ENCODE measurements at places on chromosomes 6 and 20.
A peak's percentile ranks its signal among the peaks of the same experiment; 100 is the strongest.

DNA sequence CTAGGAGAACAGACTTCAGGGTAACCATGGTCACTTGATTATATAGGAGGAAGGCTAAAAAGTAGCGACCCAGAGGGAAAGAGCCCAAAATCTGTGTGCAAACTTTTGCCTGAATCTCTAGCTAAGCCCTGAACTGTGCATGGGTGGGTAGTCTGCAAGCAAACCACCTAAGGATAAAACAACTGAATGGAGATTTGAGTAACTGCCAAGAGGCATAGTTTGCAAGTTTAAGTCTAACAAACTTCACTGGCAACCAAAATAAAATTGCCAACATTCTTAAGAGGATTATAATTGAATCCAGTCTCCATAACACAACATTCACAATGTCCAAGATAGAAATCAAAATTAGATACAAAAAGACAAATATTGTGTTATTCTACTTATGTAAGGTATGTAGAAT lies 192.0 kb upstream of the PLN start:
- DNase-seq: no peak

- DNase-seq: peak; percentile 14
These were observed 141.1 kb downstream of the PDSS2 start for GRCh38 chr6:107318100-107318736.

- DNase-seq: no peak
These were observed 114.3 kb downstream of the GJA1 start for GRCh38 chr6:121549736-121550135.

- no peak for DNase-seq
These were observed 30.5 kb downstream of the NEDD9 start for GRCh38 chr6:11201772-11202512.

- DNase-seq: no peak
These were observed 42.1 kb downstream of the GFRA4 start for GRCh38 chr20:3621111-3621510.

DNA sequence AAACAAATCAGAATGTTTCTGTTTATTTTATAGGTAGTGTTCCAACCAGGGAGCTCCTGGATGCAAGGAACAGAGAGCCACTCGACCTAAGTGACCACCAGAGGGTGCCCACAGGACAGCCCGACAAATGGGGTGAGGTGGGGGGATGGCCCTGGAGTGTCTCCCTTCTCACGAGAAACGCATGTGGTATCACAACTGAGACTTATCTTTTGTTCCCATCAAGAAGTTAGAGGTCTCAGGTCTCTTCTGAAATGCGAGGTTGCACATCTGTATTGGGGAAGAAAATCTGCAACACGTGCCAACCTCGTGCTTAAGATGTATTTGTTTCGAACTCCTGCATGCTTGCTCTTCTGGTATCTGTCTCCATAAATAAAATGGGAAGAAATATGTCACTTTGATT lies 104.0 kb downstream of the ISM1 start:
- DNase-seq: no peak

- DNase-seq: no peak
These were observed 201.0 kb upstream of the CEP162 start for GRCh38 chr6:84428300-84428907.

- DNase-seq: no peak
These were observed 113.2 kb upstream of the TENT5A start for GRCh38 chr6:81865712-81866111.

GRCh38 chr6:100662264-100662663 lies 197.5 kb upstream of the SIM1 start:
- DNase-seq: no peak

- no peak for DNase-seq
These were observed 84.0 kb upstream of the ZNF217 start for GRCh38 chr20:53677447-53678314.

GRCh38 chr6:151004383-151005024 lies 139.0 kb downstream of the MTHFD1L start:
- no peak for DNase-seq

- DNase-seq: no peak
These were observed 254.8 kb downstream of the FOXC1 start for GRCh38 chr6:1864496-1864895.

DNA sequence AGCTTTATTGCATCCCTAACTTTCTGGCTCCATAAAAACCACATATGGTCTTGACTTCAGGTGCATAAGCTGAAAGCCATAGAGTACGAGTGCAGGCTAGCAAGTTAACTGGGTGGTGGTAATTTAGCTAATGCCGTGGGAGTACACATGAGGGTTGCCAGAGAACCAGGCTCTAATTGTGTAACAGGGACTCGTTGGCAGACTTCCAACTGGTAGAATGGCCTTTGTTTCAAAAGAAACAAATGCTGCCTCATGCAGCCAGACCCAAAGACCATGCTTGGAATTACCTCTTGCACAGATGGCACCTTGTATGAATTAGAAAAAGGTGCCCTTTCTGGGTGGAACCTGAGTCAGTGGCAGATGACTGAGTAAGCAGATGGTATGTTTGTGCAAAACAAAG lies 73.2 kb downstream of the LY86 start:
- no peak for DNase-seq

DNA sequence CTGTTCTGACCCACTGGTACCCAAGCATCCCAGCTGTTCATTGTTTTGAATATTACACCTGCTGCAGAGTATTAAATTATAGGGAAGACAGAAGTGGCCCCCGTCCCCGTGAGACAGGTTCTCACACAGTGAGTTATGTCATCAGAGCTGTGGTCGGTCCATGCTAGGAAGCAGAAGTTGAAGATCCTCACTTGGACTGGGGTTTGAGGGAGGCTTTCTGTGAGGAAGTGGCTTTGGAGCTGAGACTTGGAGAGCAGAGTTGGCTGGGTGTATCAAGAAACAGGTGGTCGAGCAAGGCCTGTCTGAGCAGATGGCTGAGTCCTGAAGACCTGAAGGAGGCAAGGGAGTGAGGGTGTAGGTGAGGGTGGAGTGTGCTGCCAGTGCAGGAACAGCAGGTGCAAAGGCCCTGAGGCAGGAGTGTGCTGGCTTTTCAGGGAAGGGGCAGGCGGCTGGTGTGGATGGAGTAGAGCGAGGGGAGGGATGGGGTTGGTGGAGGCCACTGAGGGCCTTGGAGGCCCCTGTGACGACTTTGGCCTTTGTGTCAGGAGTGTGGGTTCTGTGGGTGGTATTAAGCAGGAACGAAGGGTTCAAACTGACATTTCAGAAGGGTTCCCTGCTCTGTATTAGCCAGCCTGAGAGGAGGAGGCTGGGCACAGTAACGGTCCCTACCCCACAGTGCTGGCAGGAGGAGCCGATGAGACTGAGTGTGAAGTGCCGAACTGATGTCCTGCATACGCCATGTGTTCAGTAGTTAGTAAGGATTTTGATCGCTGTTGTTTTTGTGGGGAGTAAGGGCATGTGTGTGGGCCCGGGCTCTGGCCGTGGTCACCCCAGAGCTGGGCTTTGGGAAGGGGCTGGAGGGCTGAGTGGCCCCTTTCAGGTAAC lies 11.8 kb downstream of the SRC start:
- peak; percentile 17 for DNase-seq

GRCh38 chr20:4791121-4791520 lies 69.4 kb downstream of the PRND start:
- DNase-seq: no peak

DNA sequence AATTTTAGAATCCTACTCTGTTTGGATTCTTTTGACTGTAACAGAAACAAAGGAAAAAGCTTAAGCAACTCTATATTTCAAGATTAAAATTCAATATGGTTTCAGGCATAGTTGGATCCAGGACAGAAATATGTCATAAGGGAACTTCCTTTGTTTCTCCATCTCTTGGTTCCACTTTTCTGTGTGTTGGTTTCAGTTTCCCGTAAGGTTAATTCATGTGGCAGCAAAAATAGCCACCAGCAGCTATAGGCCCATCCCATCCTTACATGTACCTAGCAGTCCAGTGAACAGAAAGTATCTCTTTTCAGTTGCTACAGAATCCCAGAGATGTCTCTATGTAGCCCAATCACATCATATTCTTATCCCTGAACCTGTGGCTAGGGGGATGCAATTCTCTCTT lies 8.8 kb upstream of the FAM8A1 start:
- no peak for DNase-seq

DNA sequence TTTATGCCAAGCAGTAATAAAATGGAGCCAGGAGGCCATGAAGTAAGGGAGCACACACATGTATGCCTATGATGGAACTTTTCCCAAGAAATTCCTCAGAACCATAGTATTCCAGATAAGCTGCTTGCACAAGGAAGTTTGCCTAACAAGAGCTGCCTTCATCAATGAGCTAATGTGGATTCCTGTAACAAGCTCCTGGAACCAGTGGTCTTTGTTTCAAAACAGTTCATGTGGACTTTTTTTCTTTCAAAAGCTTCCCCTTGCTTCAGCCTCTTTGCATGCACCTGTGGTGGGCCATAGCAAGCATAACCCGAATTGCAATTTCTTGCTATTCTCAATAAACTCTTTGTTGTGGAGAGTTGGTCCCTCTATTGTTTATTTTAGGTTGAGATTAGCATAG lies 359.6 kb downstream of the UTRN start:
- no peak for DNase-seq

Measured in CD4-positive, alpha-beta T cell treated with Interleukin-1 beta for 1 hour (primary cell).